C1 segment of cervical spinal cord (tissue), 14 donors: ENCODE measurements at places on chromosomes 16 and 17.
A peak's percentile ranks its signal among the peaks of the same experiment; 100 is the strongest.

DNA sequence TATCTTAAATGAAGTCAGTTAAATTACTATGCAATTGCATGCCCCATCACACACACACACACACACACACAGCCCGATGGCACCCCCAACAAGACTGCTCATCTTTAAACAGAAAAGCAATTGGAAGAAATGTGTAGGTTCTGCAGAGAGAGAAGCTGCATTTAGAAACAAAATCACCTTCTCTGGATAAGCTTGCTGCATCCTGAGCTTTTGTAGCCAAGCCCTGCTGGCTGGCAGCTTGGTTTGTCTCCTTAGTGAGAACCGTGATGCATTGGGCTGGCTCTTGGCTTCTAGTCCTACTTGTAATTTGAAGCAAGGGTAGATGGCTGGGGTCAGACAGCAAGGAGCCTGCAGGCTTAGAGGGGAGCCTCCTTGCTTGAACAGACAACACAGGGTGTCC is 153.8 kb downstream of the SOX9 start:
- no peak for DNase-seq

- DNase-seq = no peak
Measured at GRCh38 chr17:39757931-39758873, 20.5 kb downstream of the GRB7 start.

DNA sequence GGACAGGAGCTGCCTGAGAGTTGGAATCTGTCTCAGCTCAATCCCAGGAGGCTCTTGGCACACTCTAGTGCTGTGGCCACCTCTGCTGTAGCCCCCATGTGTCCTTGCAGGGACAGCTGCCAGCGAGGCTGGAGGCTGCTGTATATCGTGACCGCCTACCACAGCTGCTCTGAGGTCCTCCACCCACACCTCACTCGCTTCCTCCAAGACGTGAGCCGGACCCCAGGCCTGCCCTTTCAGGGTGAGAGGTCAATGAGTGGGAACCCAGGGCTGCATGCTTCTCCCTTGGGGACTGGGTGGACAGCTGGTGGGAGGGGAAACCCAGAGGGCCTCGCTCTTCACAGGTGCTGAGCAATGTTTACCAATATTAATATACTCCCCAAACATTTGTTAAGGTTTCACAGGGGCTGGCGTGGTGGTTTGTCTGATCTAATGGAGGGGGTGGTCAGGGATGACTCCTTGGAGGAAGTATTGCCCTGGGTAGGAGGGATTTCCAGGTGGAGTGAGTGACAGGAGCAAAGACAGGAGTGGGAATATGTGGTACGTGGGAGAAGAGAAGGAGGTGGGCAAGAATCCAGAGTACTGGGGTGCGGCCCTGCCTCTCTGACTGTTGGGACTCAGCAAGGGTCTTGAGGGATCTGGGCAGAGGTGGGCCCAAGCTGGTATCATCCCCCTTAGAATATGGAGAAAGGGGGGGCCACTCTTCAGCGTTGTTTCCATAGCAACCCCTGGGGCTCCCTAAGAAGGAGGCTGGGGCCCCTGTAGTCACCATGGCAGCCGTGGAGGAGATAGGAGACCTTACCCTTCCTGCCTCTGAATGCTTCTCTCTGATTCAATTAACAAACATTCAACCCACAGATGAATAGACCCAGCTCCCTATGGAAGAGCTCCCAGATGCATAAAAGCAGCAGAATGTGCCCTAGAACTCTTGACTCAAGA is 22.2 kb upstream of the ALKBH5 start:
- no peak for DNase-seq

DNA sequence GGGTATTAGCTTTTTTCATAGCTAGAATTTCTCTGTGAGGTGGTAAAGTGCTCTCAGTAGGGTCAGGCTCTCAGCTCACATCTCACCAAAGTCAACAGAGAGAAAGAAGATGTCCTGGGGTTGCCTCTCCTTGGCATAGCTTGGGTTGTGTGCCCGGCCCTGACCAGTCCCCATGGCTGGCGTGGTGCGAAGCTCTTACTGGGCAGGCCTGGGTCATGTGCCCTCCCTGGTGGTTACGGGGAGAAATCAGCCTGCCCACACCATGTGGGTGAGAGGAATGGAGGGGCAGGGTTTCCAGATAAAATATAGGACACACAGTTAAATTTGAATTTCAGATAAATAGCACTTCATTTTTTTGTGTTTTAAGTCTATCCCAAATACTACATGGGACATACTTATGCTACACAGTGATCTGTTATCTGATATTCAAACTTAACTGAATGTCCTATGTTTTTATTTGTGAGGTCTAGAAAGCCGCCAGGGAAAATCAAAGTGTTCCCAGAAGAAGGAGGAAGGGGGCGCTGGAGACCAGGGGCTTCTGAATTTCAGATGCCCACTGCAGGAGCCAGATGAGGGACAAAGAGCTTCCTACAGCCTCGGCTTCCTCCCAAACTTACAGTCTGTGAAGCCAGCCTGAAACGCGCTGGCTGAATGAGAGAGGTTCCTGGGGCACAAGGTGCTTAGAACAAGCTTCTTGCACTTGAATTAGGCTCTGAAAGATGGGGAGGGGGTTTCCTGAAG is 45.4 kb downstream of the NKD1 start:
- no peak for DNase-seq

DNA sequence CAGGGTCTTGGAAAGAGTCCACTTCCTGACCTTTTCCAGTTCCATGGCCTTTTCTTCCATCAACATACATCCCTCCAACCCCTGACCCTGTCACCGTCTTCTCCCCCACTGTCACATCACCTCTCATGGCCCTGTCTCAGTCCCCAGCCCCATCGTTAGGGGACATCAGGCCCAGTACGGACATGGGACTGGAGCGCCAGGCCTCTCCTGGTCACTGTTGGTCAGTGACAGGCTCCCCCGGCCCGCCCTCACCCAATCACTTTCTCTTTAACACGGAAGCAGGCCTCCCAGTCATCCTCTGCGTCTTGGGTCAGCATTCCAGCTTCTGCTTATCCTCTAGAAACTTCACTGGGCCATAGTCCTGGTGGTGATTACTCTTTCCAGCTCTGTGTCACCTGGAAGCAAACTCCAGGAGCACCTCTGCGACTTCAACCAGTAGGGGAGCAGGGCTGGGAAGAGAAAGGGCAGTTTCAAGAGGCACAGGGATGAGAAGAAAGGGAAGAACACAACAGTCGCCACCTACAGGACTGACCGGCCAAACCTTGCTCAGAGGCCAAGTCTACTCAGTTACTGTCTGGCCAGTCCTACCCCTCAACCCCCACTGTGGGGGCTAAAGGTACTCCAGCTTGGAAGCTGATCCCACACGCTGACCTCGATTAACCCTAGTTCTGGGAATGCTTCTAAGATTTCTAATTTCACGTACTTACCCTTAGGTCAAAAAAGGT is 15.9 kb upstream of the ICAM2 start:
- no peak for DNase-seq

- DNase-seq = no peak
Measured at GRCh38 chr17:73536700-73537605, 107.3 kb downstream of the SDK2 start.

DNA sequence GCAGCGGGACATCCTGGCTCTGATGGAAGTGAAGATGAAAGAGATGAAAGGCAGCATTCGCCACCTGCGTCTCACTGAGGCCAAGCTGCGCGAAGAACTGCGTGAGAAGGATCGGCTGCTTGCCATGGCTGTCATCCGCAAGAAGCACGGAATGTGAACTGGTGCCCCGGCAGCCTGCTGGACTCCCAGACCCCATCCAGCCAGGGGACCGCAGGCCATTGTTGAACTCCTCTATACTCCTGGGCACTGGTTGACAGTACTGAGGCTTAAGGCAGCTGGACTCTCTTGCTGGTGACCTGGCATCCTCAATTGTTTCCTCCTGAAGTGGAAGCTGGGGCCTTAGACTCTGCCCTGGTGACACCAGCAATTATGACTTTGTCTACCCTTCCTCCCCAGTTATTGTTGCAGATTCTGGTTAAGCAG is 1.2 kb downstream of the THAP11 start:
- no peak for DNase-seq

- peak; percentile 51 for DNase-seq
Measured at GRCh38 chr17:50865060-50865867, 890 bp downstream of the TOB1 start.

GRCh38 chr16:30637944-30638343 is 12.8 kb upstream of the PRR14 start:
- DNase-seq = no peak

DNA sequence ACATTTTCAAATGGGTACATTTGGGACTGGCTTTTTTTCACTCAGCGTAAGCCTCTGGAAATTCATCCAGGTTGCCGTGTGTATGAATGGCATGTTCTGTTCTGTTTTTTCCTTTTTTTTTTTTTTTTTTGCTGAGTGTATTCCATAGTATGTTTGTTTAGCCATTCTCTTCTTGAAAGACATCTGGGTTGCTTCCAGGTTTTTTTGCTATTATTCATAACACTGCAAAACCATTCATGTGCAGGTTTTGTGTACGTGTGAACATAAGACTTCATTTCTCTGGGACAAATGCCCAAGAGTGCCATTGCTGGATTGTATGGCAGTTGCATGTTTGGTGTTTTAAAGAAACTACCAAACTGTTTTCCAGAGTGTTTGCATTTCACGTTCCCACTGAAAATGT is 335.9 kb upstream of the TNRC6C start:
- no peak for DNase-seq

- DNase-seq = no peak
Measured at GRCh38 chr17:3542410-3543088, 15.1 kb downstream of the TRPV3 start.

DNA sequence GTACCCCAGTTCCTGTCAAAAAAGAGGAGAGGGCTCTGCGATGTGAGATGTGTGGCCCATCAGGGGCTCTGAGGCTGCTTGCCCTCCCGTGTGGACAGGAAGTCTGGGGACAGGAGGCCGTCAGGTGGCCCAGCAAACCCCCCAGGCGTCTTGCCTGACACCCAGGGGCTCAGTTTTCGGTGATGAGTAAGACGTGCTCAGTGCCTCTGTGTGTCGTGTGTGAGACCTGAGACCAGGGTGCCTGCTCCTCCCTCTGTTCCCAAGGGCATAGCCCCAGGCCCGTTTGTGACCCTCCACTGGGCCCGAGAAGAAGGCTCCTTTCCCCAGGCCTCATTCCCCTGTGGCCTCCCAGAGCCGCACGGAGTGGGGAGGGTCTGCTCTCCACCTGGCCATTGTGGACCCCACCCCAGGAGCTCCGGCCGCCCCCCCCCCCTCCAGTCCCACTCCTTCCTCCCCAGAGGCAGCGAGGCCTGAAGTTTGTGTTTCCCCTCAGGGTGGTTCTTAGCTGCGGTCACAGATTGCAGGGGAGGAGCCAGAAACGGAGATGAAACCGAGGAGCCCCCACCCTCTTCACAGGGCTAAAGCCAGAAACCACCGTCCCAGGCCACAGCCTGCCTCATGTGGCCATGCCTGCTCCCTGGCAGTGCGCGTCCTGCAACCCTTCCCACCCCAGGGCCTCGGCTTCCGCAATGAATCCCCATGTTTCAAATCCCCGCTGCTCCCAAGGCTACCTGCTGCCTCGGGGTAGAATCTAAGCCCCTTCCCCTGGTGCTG is 4.9 kb upstream of the ACTG1 start:
- DNase-seq = no peak

- no peak for DNase-seq
Measured at GRCh38 chr16:49755716-49756505, 100.0 kb downstream of the ZNF423 start.

DNA sequence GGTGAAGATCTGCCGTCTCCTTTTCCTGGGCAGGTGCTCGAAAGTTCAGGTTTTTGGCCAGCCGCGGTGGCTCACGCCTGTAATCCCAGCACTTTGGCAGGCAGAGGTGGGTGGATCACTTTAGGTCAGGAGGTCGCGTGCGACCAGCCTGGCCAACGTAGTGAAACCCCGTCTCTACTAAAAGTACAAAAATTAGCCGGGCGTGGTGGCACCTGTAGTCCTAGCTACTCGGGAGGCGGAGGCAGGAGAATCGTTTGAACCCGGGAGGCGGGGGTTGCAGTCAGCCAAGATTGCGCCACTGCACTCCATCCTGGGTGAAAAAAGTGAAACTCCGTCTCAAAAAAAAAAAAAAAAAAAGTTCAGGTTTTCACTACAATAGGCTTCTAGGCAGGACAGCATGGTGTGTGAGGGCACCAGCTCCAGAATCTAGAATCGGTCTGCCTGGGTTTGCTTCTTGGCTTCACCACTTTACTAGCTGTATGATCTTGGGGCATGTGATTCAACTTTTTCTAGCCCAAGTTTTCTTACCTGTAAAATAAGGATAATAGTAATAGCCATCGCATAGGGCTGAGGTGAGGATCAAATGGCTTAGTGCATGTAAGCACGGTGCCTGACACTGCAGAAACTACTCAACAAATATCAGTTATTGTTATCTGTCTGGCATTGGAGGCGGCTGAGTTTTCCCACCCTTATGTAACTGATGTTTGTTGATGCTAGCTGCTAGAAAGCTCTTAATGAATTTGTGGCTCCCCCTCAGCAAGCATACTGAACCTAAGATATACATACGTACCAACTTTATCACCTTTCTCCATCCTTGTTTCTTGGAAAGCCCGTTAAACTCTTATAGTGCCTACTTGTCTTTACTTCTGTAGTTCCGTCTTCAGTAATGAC is 1.3 kb downstream of the PSMD12 start:
- no peak for DNase-seq

DNA sequence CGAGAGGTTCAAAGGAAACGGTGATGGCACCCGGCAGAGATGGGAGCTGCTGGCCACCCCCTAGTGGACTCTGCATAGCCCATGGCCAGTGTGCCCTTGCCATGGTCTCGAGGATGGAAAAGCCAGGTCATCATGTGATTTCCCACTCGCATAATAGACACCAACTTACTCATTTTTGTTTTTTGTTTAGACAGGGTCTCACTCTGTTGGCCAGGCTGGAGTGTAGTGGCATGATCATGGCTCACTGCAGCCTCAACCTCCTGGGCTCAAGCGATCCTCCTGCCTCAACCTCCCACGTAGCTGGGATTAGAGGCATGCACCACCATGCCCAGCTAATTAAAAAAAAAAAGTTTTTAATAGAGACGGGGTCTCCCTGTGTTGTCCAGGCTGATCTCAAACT is 27.6 kb downstream of the LDHD start:
- no peak for DNase-seq

DNA sequence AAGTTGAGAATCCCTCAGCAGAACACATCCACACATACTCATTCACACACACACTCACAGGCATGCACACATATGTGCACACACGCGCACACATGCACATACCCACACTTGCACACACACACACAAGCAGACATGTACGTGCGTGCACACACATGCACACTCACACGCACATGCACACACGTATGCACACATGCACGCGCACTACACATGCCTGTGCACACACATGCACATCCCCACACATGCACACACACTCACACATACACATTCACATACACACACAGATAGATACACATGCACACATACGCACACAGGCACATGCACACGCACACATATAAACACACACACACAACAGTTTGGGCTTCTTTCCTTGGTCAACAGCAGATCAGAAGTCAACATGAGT is 24.0 kb downstream of the GSG1L start:
- no peak for DNase-seq

DNA sequence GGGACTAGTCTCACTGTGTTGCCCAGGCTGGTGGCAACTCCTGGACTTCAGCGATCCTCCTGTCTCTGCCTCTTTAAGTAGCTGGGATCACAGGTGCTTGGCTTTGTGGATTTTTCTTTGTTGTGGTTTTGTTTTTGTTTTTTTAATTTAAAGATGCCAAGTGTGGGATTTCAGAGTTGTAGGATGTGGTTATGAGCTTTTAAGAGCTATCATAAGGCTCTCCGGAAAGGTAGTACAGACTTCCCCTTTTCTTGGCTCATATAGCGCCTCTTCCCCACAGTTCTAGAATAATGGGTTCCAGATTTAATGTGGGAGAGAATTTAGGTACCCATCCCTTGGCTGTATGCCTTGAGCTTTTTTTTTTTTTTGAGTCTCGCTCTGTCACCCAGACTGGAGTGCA is 17.1 kb downstream of the AKAP1 start:
- no peak for DNase-seq

- no peak for DNase-seq
Measured at GRCh38 chr17:80191192-80191591, 21.4 kb downstream of the CARD14 start.
